K562 (cell line): ENCODE measurements at places on chromosomes 12 and 14.

DNA sequence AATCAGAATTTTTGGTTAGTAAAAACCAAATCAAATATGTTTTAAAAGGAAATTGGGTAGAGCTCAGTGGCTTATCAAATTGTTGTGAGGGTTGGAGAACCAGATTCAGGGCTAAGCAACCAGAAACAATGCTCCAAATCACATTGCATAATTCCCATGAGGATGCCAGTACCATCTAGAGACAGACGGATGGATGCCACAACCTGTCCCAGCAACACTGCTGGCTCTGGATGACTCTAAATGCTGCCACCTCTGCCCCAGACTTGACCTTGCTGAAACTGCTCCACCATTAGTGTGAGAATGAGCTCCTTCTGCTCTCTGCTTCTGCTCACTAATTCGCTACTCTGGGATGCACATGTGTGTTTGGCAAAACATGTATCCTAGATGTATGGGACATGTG lies 43.9 kb downstream of the FRS2 start:
- DNase-seq = no peak

- no peak for DNase-seq
These were observed 29.4 kb downstream of the CEP83 start for GRCh38 chr12:94430304-94430703.

GRCh38 chr12:123096182-123096581 lies 54.7 kb downstream of the PITPNM2 start:
- DNase-seq = no peak

DNA sequence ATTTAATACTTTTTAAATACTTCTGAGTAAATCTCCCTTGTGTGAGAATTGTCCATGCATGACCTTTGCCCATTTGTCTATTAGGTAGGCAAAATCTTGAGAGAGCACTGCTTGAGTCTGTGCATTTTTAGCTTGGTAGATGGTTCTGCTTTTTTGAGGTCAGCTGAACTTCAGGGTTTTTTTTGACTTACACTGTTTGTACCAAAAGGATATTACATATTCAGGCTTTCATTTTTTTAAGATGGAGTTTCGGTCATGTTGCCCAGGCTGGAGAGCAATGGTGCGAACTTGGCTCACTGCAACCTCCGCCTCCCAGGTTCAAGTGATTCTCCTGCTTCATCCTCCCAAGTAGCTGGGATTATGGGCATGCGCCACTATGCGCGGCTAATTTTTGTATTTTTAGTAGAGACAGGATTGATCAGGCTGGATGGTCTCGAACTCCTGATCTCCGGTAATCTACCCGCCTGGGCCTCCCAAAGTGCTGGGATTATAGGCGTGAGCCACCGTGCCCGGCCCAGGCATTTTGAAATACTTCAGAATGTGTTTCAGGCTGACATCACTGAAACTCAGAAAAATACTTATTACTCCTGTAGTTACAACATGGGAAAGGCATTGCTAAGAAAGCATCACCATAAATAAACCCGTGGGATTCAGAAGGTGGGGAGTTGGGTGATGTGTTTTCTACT lies 11.1 kb downstream of the RASSF3 start:
- no peak for DNase-seq

DNA sequence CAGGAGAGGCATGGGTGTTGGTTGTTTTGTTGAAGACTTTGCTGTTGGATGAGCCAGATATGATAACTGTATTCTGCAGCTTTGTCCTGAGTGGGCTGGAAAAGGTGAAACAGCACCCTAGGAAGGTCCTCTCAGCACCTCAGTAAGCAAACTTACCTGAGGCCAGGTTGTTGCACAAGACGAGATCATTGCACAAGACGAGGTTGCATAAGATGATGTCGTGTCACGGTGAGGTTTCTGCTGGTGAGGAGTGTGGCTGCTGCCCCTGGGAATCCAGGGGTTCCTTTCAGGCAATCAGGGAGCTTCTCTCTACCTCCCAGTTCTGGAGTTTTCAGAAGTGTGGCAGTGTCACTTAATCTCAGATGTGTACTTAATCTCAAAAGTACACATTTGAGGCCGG lies 85.6 kb downstream of the GLT1D1 start:
- no peak for DNase-seq

GRCh38 chr14:22185191-22185590 lies 403.8 kb downstream of the DAD1 start:
- DNase-seq = no peak
